ENCODE measurements at places on chromosomes 2 and 18. TPM values are rescaled to one million over a fixed set of nuclear protein-coding genes. Genes with fewer than 3 reads are reported as not detected.

GRCh38 chr2:189982780-189983394 lies 79.6 kb downstream of the MSTN start:
- no peak overlapping the region for H3K4me3 ChIP-seq
- peak; percentile 5 for DNase-seq
- no peaks in the 10 kb centered on the region for H3K27me3 ChIP-seq
- no peaks in the 10 kb centered on the region for H3K4me1 ChIP-seq

GRCh38 chr2:182230561-182230960 lies 196.3 kb downstream of the PDE1A start:
- no peaks in the 10 kb centered on the region for H3K27me3 ChIP-seq
- no peaks in the 10 kb centered on the region for H3K36me3 ChIP-seq
- no peak for DNase-seq
- H3K27ac ChIP-seq = no peak overlapping the region
- H3K4me1 ChIP-seq = peaks cover 5% of the 10 kb centered on the region

GRCh38 chr2:118975133-118975532 lies 33.1 kb downstream of the MARCO start:
- no peaks in the 10 kb centered on the region for H3K4me1 ChIP-seq
- H3K27ac ChIP-seq = no peak overlapping the region
- no peak for DNase-seq
- no peak overlapping the region for H3K4me3 ChIP-seq

GRCh38 chr2:100941646-100942240 lies 60.3 kb upstream of the RPL31 start:
- no peak overlapping the region for H3K4me3 ChIP-seq
- H3K27me3 ChIP-seq = no peaks in the 10 kb centered on the region
- H3K4me1 ChIP-seq = no peaks in the 10 kb centered on the region
- no peaks in the 10 kb centered on the region for H3K36me3 ChIP-seq
- no peak overlapping the region for H3K27ac ChIP-seq

BCL11A gene
- polyA plus RNA-seq = 20.7 TPM

RND3 gene
- 4.2 TPM for polyA plus RNA-seq

SIX2 gene
- polyA plus RNA-seq = 1.0 TPM

ORMDL1 gene
- 138 TPM for polyA plus RNA-seq

SERPINB7 gene
- polyA plus RNA-seq = 0.24 TPM

Measured in cardiac muscle cell (in vitro differentiated cells and primary cell).